ENCODE measurements at places on chromosomes 2 and 18. TPM values are rescaled to one million over a fixed set of nuclear protein-coding genes. Genes with fewer than 3 reads are reported as not detected.

The DSEL gene
- 0.40 TPM for total RNA-seq

The PMAIP1 gene
- 11.9 TPM for total RNA-seq

The PPP1R1C gene
- 2.0 TPM for total RNA-seq

The CRYBA2 gene
- total RNA-seq, result not detected

The PLB1 gene
- 2.0 TPM for total RNA-seq

The ALK gene
- not detected for total RNA-seq

The TLX2 gene
- total RNA-seq, result 0.30 TPM

The ELP2 gene
- total RNA-seq, result 36.9 TPM

The CCDC74A gene
- 17.3 TPM for total RNA-seq

The HOXD13 gene
- 0.24 TPM for total RNA-seq

The FNDC4 gene
- 4.3 TPM for total RNA-seq

The C18orf54 gene
- 3.5 TPM for total RNA-seq

The CNTNAP5 gene
- total RNA-seq, result not detected

The PECR gene
- total RNA-seq, result 16.8 TPM

The GALNT3 gene
- total RNA-seq, result not detected

The ALKAL2 gene
- not detected for total RNA-seq

The MGAT4A gene
- total RNA-seq, result 1.3 TPM

The MFSD2B gene
- 0.15 TPM for total RNA-seq

The COLEC12 gene
- 0.06 TPM for total RNA-seq

The NR4A2 gene
- 3.1 TPM for total RNA-seq

The SAP130 gene
- 13.2 TPM for total RNA-seq

The SERPINB10 gene
- total RNA-seq, result 0.22 TPM

The SLC19A3 gene
- total RNA-seq, result 3.4 TPM

The C2orf80 gene
- not detected for total RNA-seq

The FOXD4L1 gene
- total RNA-seq, result 0.31 TPM

The IFIH1 gene
- 1.7 TPM for total RNA-seq

The CHN1 gene
- 18.6 TPM for total RNA-seq

The SLC9A2 gene
- total RNA-seq, result 2.7 TPM

The MLPH gene
- 256 TPM for total RNA-seq

Data from A549 treated with DMSO at 1 μM for 4 hours (cell line).